NCI-H510A (cell line): ENCODE measurements at places on chromosomes 11 and 22.

- no peak for DNase-seq
These were observed 187.2 kb downstream of the SPON1 start for GRCh38 chr11:14149683-14150082.

GRCh38 chr11:114315749-114316368, 19.7 kb downstream of the NNMT start:
- DNase-seq, result no peak

- no peak for DNase-seq
These were observed 32.8 kb upstream of the FGF3 start for GRCh38 chr11:69852056-69852455.

- DNase-seq, result no peak
These were observed 51.5 kb upstream of the PHOX2A start for GRCh38 chr11:72295471-72295870.

GRCh38 chr22:49587987-49588386, 239.7 kb downstream of the BRD1 start:
- DNase-seq, result no peak

DNA sequence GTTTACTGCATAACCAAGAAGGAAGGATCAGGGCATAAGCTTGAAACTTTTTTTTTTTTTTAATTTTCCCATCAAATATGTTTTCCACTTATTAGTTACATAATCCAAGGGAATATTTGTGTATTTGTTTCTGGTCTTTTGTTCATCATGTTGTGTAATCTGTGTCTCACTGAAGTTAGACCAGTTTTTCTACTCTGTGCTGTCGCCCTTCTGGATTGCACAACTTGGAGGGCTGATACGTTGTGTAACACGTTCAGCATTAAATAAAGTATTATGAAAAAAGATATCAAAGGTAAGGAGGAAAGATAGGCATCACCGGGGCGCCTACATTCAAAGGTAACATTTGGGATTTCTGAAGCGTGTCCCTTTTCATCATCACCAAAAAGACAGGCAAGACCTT, 3.3 kb upstream of the E2F8 start:
- DNase-seq, result no peak

DNA sequence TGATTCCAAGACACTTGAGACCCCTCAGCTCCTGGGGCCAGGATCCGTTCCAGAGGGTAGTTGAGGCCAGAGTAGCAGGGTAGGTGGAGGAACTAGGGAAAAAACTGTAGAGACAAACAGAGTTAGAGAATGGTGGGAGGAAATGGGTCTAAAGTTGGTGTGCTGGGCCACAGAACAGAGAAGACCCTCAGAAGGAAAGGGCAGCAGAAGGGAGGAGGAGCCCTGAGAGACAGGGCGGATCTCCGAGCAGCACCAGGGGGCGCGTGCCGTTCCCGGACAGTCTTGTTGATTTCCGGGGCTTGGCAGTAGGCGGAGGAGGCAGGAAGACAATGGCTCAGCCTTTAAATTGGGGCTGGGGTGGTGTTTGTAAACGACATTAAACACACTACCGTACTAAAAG, 2.4 kb upstream of the CECR2 start:
- no peak for DNase-seq

DNA sequence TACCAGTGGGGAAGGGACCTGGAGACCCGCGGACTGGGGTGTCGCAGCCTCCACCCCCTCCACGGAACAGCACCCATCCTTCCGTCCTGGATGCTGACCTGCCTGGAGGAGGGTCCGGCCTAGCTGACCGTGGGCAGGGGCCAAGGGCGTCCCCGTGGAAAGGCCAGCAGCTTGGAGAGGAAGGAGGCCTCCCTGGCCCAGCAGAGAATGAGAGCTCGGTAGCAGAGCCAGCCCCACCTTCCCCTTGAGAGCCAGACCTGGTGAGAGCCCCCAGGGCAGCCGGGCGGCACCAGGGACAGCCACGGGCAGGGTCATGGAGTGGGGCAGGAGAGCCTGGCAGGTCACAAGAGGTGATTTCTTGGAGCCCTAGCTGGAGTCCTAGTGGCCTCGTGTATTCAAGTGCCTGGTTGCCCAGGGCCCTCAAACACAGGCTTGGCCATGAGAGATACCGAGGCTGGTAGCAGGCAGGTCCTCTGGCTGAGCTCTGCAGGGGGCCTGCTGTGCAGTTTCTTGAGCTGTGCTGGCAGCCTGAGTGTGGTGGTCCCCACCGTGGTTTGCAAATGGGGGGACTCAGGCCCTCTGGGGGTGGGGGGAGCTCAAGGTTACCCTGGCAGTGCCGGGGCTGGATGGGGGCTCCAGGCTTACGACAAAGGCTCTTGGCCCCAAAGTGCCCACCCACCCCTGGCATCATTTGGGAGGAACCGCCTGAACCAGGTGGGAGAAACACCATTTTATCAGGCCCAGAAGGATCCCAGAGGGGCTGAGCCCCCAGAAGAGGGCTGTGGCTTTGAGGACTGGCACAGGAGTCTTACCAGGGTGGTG, 7.6 kb downstream of the TSPAN32 start:
- no peak for DNase-seq

GRCh38 chr11:126462422-126462821, 106.9 kb downstream of the ST3GAL4 start:
- DNase-seq, result no peak

- no peak for DNase-seq
These were observed 317.7 kb upstream of the CTSC start for GRCh38 chr11:88655196-88655595.

GRCh38 chr11:131328843-131329242, 41.6 kb upstream of the NTM start:
- no peak for DNase-seq

- no peak for DNase-seq
These were observed 11.0 kb upstream of the SHANK2 start for GRCh38 chr11:71263386-71263785.

- no peak for DNase-seq
These were observed 36.4 kb downstream of the RAB30 start for GRCh38 chr11:83035070-83035854.
